ENCODE measurements at places on chromosomes 12 and 14. TPM values are rescaled to one million over a fixed set of nuclear protein-coding genes. Genes with fewer than 3 reads are reported as not detected.
A peak's percentile ranks its signal among the peaks of the same experiment; 100 is the strongest.

DNA sequence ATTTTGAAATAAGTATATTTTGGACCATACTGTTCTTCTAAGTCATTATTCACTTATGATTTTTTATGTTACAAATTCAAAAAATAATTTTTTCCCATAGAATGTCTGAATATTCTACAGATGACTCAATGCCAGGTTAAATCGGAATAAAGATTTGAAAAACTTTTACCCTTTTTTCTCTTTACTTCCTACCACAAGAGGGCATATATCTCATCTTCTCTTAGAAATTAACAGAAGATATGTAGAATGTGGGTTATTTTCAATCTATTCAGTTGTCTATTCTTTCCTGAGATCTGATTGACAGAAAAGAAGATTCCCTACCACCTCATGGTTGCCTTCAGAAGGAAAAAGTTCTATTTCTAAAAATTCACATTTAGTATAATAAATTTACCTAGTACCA, 53.0 kb upstream of the KITLG start:
- no peak for DNase-seq

DNA sequence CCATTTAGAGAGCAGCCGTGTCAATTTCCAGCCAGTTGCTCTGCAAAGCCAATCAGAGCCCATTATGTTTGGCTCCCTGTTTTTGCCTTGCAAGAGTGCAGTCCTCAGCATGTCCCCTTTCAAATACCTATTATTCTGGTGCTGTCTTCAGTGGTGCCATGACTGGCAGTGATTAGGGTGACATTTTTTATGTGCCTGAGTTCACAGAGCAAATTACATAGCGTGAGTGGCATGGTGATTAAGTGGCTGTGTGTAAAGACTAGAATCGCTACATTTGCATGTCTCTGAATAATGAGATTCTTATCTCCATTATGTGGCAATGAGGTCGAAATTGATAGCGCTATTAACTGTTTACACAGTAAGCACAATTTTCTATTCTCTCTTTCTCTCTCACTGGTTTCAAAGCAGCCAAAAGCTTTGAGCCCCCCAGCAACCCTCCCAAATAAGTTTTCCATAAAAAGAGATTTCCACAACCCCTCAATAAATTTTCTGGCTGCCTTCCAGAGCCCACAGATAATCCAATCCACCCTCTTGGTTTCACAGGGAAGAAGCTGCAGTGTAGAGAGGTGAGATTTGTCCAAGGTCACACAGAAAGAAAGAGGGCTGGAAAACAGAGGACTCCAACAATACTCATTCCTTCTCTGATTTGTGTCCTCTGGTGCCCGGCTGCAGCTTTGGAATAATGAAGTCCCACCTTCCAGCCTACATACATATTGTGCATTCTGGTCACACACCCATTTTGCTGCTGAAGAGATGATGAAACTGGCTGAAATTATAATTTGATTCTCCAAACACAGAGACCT, 58.8 kb upstream of the NUDT4 start:
- peak; percentile 63 for DNase-seq

DNA sequence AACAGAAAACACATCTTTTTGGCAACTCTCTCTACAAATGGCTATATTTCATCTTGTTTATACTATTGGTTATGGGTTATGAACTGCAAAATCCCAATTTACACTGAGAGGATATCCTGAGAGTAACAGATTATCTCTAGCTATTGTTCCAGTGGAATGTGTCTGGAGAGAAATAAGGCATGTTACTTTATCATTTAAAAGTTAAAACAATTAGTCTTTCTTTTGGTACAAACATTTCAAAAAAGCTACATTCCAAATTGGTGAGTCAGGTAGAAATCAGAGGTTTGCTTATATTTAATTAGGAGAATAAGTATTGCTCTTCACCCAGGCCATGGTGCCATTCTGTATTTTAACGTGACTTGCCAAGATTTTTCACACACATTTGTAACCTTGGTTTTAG, 411.6 kb downstream of the CCER1 start:
- peak; percentile 56 for DNase-seq

- DNase-seq, result no peak
These were observed 81.2 kb downstream of the RIMBP2 start for GRCh38 chr12:130634866-130635265.

DNA sequence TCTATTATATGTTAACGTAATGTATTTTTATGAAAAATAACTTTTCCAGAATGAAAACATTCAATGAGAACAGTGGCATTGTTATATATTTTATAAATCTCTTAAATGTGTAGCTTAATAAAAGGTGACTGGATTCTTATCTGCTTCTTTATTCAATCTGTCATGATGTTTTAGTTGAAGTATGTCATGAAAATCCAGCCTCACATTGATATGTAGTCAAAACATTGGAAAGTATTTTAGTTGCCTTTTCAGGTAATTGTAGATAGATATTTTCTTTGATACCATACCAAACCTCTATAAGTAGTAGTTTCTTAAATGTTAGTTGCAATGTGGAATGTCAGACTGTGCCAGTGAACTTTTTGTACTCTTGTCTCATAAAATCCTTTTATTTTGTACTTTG, 41.3 kb upstream of the MSRB3 start:
- no peak for DNase-seq

GRCh38 chr14:103101963-103102688, 7.6 kb downstream of the EXOC3L4 start:
- DNase-seq, result no peak

- no peak for DNase-seq
These were observed 73.3 kb downstream of the HELB start for GRCh38 chr12:66375560-66375959.

- no peak for DNase-seq
These were observed 474 bp downstream of the FITM1 start for GRCh38 chr14:24130717-24131548.

GRCh38 chr12:66885115-66885875, 206.4 kb upstream of the GRIP1 start:
- DNase-seq, result no peak

TPPP2 gene
- not detected for total RNA-seq

ACVRL1 gene
- 1.2 TPM for total RNA-seq
